ENCODE measurements at places on chromosomes 16 and 17. TPM values are rescaled to one million over a fixed set of nuclear protein-coding genes. Genes with fewer than 3 reads are reported as not detected.

Gene SLC6A4
- total RNA-seq = 0.72 TPM

Gene SGCA
- total RNA-seq = 148 TPM

Gene FSCN2
- total RNA-seq = 1.7 TPM

Gene ZFP90
- 35.9 TPM for total RNA-seq
